ENCODE measurements at places on chromosomes 7 and 10.

GRCh38 chr7:45367026-45367425 lies 207.1 kb upstream of the ADCY1 start:
- no peak for DNase-seq

DNA sequence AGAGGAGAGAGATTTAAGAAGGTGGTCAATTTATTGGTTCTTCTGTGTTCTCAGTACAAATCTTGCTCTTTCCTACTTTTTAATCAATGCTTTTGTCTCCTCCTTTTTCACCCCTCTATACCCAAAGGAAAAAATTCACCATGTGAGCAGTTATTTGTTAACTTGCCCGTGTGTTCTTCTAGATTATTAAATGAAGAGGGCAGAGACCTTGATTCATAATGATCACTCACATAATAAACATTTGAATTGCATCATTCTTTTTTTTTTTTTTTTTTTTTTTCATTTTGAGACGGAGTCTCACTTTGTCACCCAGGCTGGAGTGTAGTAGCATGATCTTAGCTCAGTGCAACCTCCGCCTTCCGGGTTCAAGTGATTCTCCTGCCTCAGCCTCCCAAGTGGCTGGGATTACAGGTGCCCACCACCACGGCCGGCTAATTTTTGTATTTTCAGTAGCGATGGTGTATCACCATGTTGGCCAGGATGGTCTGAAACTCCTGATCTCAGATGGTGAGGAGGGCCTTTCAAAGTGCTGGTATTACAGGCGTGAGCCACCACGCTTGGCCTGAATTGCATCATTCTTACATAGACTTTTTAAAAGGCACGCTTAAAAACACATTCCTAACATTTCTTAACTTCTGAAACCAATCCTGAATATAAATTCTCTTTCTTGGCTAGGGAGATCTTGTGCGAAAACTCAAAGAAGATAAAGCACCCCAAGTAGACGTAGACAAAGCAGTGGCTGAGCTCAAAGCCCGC lies 3.6 kb downstream of the GARS1 start:
- no peak for DNase-seq

GRCh38 chr10:47406548-47406869 lies 22.4 kb upstream of the ZNF488 start:
- DNase-seq: no peak

DNA sequence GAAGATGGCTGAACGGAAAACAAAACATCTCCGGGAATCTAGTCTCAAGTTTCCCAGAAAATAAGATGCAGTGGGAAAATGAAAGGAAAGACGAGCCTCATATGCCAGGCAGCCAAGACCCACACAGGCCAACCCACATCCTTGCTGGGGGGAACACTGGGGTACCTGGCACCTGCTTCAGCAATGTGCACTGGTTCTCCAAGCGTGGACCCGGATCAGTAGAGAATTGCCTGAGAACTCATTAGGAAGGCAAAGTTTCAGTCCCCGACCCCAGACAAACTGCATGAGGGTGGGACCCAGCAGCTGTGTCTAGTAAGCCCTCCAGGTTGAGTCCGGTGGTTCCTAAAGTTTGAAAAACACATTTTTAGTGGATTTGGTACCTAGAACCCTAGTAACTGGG lies 18.4 kb downstream of the FAM53B start:
- no peak for DNase-seq

DNA sequence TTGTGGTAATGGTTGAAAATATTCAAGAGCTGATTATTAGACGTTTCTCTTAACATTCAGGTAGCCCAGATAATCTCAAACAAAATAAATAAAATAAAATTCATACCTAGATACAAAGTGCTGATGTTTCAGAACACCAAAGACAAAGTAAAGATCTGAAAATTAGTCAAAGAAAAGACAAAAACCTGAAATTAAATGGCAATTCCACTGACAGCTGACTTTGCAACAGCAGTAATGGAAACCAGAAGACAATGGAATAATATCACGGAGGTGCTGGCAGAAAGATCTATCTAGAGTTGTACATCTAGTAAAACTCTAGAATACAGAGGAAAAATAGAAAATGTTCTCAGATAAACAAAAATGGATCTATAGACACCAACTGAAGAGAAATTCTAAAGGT lies 58.0 kb upstream of the IKZF1 start:
- DNase-seq: no peak

- no peak for DNase-seq
These were observed 155.2 kb upstream of the ASAH2 start for GRCh38 chr10:50406457-50407070.

DNA sequence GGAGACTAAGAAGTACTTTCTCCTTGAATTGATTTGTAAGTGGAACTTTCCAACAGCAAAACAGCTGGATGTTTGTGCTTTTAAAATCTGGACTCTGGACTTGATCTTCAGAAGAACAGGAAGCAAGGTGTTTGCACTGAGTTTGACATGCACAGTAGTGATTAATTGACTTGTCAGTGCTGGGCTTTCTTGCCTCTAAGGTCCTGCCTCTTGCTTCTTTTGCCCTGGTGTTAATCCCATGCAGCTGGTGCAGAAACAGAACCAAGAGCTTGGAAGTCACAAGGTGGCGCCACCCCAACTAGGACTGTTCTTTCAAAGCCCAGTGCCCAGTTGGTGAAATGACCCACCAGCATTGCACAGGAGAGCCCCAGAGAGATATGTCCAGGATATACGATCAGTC lies 66.8 kb upstream of the SEPHS1 start:
- DNase-seq: no peak

DNA sequence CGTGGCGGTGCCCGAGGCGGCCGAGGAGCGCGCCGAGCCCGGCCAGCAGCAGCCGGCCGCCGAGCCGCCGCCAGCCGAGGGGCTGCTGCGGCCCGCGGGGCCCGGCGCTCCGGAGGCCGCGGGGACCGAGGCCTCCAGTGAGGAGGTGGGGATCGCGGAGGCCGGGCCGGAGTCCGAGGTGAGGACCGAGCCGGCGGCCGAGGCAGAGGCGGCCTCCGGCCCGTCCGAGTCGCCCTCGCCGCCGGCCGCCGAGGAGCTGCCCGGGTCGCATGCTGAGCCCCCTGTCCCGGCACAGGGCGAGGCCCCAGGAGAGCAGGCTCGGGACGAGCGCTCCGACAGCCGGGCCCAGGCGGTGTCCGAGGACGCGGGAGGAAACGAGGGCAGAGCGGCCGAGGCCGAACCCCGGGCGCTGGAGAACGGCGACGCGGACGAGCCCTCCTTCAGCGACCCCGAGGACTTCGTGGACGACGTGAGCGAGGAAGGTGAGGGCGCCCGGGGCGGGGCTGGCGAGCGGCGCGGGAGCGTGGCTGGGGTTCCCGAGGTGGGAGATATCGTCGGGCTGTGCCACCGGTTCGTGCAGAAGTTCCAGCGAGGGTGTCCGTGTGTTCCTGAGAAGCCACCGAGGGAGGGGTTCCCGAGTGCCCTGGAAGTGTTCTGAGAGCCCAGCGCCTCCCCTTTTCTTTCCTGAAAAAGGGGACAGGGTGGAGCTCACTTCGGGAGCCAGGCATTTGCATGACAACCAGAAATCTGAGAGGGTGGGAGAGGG lies 495 bp downstream of the EIF3B start:
- no peak for DNase-seq

GRCh38 chr7:69772718-69773436 lies 174.6 kb downstream of the AUTS2 start:
- no peak for DNase-seq

- DNase-seq: no peak
These were observed 37.9 kb downstream of the PNLIPRP3 start for GRCh38 chr10:116465546-116465945.

DNA sequence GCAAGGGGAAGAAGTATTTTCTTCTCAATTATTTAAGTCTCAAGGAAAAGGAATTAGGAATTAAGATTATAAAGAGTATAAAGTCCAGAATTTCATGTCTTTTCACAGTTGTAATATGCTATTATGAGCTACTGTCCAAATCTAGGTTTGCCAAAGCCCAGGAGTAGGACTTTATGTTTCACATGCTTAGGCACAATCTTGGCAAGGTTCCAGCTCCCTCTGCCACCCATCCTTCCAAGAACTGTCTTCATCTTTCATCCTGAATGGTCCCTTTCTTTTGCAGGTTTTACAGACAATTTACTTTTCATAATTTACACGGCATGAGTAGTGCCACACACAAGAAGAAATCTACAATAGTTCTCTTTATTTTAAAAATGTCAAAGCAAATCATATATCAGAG lies 29.5 kb downstream of the SLC16A9 start:
- no peak for DNase-seq

DNA sequence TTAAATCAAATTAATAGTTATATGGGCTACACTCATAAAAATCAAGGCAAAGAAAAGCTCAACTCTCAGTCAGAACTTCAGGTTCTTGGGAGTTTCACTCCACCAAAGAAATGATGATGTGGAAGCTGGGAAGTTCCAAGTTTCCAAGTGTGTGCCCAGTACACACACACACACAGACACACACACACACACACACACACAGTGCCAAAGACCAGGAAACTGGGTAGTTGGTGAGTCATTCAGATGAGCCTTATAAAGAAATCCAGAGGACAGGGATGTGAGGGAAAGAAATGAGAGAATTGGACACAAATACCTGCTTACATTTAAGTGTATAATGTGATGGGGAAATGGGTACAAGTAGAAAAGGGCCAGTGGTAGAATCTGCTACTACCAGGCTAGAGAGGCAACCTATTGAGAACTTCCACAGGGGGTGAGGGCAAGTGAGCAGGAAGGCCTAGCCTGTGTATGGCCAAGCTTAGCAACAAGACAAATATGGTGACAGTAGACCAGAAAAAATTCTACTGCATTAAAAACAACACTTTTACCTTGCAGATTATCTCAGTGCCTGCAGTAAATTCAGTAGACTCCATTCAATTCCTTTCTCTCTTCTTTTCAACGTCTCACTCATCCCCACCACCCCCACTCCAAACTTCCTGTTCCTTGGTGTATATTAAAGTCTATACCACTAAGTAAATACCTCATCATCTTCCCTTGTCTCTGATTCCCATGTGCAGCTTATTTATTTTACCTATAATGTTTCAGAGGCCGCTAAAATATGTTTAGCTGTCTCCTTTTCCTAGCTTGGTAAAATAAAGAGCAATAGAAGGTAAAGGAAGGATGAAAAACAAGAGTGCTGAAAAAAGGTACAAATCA lies 95.0 kb downstream of the CABCOCO1 start:
- DNase-seq: no peak

DNA sequence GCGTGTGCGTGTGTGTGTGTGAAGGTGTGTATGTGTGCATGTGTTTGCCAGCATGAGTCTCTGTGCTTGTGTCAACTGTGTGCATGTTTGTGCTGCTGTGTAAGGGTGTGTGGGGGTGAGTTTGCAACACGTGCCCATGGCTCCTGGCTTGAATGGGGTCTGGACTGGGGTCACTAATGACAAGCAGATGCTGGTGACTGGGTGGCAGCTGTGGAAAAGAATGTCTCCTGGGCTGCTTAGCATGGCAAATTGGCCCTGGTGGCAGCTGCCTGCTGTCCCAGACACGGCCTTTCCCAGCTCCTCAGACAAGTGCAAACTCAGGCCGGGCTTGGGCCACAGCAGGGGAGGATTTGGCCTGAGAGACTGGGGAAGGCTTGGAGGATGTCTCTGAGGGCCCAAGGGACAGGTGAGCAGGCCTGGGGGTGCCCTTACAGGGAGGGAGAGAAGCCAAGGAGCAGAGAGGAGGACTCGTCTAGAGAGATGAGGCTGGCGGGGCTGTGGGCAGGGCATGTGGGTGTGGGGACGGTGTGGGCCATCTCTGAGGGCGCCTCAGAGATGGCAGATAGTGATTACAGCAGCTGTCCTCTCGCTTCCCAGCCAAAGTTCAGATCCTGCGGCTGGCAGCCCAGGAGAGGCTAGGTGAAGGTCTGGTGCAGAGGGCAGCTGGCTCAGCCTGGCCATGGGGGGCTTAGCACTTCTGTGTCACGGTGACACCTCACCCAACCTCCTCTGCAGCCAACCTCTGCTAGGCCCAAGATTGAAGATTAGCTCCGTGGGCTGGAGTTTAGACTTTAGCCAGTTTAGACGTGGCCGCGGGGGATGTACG lies 1.5 kb downstream of the AQP1 start:
- DNase-seq: no peak

- no peak for DNase-seq
These were observed 229.5 kb downstream of the GATA3 start for GRCh38 chr10:8283986-8284385.

- DNase-seq: no peak
These were observed 69.9 kb downstream of the C10orf105 start for GRCh38 chr10:71649631-71650030.

DNA sequence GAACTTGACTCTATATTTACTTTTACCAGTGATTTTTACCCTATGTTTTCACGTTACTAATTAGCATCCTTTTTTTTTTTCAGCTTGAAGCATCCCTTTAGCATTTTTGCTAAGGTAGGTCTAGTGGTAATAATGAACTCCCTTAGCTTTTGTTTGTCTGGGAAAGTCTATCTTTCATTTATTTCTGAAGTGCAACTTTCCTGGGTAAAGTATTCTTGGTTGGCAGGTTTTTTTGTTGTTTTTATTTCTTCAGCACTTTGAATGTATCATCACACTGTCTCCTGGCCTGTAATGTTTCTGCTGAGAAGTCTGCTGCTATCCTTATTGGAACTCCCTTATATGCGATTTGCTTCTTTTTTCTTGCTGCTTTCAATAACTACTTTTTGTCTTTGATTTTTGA lies 149.7 kb upstream of the HPS1 start:
- DNase-seq: no peak

GRCh38 chr7:74289018-74289658 lies at the start of gene CLIP2:
TSS of gene CLIP2 (plus strand) at chr7:74289407. CDS start at chr7:74317547, 28,140 bp downstream.
- peak; percentile 62 for DNase-seq

- no peak for DNase-seq
These were observed 28.7 kb upstream of the HABP2 start for GRCh38 chr10:113524120-113524519.

DNA sequence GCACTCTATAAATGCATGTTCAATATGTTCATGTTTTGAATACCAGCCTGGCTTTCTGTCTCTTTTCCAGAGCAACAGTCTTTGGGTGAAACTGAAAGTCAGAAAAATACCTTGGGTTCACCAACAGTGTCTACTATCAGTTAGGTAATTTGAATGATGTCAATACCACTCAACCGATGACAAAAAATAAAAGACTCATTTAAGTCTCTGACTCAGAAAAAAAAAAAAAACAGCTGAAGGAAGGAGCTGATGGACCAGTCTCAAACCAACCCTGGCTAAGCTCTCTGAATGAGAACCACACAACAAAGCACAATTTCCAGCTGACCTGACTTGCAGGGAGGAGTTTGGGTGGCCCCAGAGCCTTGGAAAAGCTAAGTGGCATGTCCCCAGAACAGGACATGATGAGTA lies 42.5 kb downstream of the ABLIM1 start:
- no peak for DNase-seq

GRCh38 chr10:30472414-30473155 lies 38.6 kb downstream of the MAP3K8 start:
- DNase-seq: no peak
